ENCODE measurements at places on chromosomes 13 and 19.

DNA sequence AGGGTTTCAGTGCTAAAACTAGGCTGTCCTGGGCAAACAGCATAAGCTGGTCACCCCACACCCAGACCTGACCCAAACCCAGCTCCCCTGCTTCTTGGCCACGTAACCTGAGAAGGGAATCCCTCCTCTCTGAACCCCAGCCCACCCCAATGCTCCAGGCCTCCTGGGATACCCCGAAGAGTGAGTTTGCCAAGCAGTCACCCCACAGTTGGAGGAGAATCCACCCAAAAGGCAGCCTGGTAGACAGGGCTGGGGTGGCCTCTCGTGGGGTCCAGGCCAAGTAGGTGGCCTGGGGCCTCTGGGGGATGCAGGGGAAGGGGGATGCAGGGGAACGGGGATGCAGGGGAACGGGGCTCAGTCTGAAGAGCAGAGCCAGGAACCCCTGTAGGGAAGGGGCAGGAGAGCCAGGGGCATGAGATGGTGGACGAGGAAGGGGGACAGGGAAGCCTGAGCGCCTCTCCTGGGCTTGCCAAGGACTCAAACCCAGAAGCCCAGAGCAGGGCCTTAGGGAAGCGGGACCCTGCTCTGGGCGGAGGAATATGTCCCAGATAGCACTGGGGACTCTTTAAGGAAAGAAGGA is 2.8 kb downstream of the PPP1R12C start:
- H3K27me3 ChIP-seq, result no peaks in the 10 kb centered on the region
- DNase-seq, result no peak
- H3K27ac ChIP-seq, result no peak overlapping the region
- peak overlapping the region; percentile 58 for H3K4me3 ChIP-seq
- no peaks in the 10 kb centered on the region for H3K36me3 ChIP-seq

DNA sequence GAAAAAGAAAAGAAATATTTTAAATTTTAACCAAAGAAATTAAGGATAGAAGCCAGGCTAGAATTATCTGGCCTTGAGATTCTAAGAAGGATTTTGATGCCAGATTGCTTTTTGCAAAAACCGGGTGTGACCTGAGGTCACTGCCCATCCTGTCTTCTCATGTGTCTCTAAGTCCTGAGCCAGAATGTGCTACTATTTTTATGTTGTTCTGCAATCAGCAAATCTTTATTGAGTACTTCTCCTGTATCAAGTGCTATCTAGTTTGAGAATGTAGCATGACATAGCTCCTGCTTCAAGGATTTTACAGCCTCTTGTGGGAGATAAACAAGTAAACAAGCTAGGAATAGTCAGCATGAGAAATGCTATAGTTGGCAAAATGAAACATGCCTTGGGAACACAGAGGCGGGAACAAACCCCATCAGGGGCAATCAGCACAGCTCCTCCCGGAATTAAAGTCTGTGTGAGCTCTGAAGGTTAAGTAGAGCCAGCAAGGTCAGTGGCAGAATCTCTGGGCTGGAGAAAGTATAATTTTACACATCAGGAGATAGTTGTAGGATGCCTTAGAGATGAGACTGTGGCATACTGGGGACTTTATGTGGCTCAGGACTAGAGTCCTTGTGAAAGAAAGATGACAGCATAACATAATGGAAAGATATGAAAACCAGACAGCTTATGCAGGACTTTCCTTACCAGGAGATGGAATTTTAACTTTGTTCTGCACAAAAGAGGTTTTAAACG is 899.5 kb upstream of the SLC10A2 start:
- H3K4me1 ChIP-seq, result no peaks in the 10 kb centered on the region
- no peak for DNase-seq
- H3K27me3 ChIP-seq, result peaks cover 1% of the 10 kb centered on the region
- no peak overlapping the region for H3K4me3 ChIP-seq
- H3K27ac ChIP-seq, result no peak overlapping the region

DNA sequence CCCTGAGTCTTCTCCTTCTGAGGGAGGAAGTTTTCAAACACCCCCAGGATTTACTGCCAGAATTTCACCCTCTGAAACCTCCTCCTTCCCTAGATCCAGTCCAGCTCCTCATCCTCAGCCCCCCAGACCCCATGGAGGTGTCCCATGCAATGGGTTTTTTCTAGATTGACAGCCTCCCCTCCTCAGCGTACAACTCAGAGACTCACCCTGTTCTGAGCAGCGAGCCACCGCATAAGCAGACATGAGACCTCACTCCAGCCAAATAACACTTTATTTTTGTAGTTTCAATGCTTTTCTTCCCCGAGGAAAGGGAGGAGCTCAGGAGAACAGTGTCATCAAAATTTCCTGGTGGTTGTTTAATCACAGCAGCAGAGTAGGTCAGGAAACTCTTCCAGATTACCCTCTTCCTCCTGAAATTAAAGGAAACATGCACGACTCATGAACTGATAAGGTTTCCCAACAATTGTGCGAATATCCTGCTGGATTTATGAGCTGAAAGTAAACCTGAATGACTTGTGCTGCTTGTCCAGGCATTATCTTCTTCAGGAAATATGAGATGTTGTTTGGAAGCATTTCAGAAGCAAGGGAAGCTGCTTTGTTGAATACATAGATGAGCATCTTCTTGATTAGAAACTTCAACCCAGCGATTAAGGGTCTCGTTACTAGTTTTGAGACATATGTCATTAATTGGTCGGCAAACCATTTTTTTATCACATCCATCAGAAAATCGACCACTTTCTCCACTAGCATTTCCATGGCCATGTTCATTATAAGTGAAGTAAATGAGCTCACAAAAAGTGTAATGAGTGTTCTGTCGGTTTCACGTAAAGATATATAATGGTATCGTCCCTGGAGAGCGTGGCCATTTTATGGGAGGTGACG is 36.2 kb downstream of the ERICH4 start:
- H3K4me1 ChIP-seq, result no peaks in the 10 kb centered on the region
- no peak overlapping the region for H3K4me3 ChIP-seq
- H3K36me3 ChIP-seq, result no peaks in the 10 kb centered on the region

- peaks cover 97% of the 10 kb centered on the region for H3K4me1 ChIP-seq
- no peak overlapping the region for H3K4me3 ChIP-seq
- no peaks in the 10 kb centered on the region for H3K27me3 ChIP-seq
- H3K36me3 ChIP-seq, result no peaks in the 10 kb centered on the region
- no peak for DNase-seq
Observed at GRCh38 chr19:18499055-18499775, 22.7 kb downstream of the ELL start.

- no peak for DNase-seq
- H3K27ac ChIP-seq, result no peak overlapping the region
- peaks cover 80% of the 10 kb centered on the region for H3K27me3 ChIP-seq
- H3K36me3 ChIP-seq, result no peaks in the 10 kb centered on the region
- no peak overlapping the region for H3K4me3 ChIP-seq
Observed at GRCh38 chr13:77674852-77675251, 22.6 kb upstream of the SLAIN1 start.

DNA sequence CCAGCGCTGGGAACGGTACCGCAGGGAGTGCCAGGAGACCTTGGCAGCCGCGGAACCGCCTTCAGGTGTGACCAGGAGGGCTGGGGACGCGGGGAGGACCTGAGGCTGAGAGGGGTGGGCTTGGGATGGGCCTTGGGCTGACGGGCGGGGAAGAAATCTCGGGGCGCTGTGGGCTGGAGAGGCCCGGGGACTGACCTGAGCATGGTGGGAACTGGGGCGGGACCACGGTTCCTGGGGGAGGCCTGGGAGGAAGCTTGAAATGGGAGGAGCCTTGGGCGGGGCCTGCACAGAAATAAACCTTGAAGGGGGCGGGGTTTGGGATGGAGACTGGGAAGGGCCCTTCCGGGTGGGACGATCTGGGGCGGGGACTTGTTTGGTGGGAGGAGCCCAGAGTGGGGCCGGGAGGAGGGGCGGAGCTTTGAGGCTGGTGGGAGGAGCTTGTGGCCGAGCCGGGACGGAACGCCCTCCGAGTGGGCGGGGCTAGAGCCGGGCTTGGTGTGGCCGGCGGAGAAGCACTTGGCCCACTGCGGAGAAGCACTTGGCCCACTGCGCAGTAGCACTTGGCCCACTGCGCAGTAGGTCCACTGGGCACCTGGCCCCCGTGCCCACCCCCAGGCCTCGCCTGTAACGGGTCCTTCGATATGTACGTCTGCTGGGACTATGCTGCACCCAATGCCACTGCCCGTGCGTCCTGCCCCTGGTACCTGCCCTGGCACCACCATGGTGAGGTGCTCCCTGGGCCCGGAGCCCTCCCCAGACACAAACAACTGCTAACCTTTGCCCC is 2.8 kb downstream of the GIPR start:
- no peaks in the 10 kb centered on the region for H3K36me3 ChIP-seq
- peaks cover 33% of the 10 kb centered on the region for H3K4me1 ChIP-seq
- H3K4me3 ChIP-seq, result peak overlapping the region; percentile 88
- peak; percentile 61 for DNase-seq

- no peak overlapping the region for H3K4me3 ChIP-seq
- no peak overlapping the region for H3K27ac ChIP-seq
- H3K27me3 ChIP-seq, result no peaks in the 10 kb centered on the region
- no peaks in the 10 kb centered on the region for H3K4me1 ChIP-seq
Observed at GRCh38 chr13:103663996-103664395, 597.8 kb upstream of the SLC10A2 start.

DNA sequence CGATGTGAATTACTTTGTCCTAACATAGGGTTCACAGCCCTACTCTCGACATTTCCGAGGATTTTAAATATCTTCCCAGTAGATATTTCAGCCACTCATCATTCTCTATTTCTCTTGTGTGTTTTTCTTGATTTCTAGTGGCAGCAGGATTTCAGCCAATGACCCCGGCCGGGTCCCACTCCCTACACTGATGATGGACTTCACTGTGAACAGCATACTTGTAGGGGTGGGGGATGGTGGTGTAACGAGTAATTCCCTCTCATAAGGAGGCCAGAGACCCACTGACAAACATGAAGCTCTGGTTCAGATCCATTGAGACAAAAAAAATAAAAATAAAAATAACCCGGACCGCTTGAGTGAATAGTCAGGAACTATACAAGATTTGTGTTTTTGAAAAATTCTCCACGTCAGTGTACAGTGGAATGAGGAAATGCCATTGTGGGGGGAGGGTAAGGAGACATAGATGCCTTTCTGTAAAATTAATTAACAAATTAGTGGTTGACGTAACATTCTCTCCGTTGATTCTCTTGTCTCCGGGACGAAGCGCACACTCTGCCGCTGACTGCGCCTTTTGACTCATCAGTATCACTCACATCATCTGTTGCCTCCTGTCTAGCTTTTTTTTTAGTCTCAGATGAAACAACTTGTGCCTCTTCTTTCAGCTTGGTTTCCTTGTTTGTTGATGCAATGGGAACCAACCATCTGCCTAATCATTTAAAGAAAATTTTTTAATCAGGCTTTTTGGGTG is 48.8 kb upstream of the IRS2 start:
- H3K36me3 ChIP-seq, result peaks cover 6% of the 10 kb centered on the region
- H3K27me3 ChIP-seq, result peaks cover 37% of the 10 kb centered on the region
- DNase-seq, result no peak

DNA sequence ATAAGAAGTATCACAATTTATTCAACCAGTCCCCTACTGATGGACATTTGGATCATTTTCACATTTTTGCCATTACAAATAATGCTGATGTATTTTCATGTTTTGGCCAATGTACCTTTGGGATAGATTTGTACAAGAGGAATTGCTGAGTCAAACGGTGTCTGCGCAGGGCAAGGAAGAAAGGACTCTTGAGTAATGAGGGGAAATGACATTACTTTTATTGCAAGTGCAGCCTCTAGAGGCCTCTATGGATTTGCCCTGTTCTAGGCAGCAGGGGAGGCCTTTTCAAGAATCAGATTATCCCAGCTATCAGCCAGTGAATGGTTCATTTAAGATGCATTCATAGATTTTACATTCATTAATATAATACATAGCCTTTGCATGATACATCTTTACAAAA is 32.9 kb upstream of the GTF3A start:
- H3K4me3 ChIP-seq, result no peak overlapping the region
- no peaks in the 10 kb centered on the region for H3K36me3 ChIP-seq
- H3K27me3 ChIP-seq, result no peaks in the 10 kb centered on the region
- no peak for DNase-seq
- H3K27ac ChIP-seq, result no peak overlapping the region
- peaks cover 3% of the 10 kb centered on the region for H3K4me1 ChIP-seq

DNA sequence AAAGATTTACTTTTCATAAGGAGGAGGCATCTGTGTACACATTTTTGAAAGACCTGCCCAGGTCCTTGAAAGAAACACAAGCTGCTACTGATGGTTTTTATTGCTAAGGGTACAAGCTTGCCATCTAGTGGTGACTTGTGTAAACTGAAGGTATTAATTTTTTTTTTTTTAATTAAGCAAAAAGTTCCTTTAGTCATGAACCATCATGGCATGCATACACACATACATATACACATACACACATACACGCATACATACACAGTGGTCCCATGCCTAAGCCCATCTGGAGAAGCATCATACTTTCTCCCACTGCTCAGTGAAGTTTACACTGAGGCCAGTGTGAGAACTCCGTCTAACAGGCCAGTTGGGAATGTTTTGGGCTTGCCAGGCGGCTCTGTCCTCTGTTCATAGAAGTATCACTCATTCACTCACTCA is 312.5 kb downstream of the DCLK1 start:
- DNase-seq, result no peak
- no peak overlapping the region for H3K4me3 ChIP-seq
- no peaks in the 10 kb centered on the region for H3K36me3 ChIP-seq

GRCh38 chr19:1307755-1308303 is 22.2 kb downstream of the EFNA2 start:
- no peak overlapping the region for H3K4me3 ChIP-seq
- no peaks in the 10 kb centered on the region for H3K4me1 ChIP-seq
- no peaks in the 10 kb centered on the region for H3K36me3 ChIP-seq
- DNase-seq, result no peak
- no peak overlapping the region for H3K27ac ChIP-seq

DNA sequence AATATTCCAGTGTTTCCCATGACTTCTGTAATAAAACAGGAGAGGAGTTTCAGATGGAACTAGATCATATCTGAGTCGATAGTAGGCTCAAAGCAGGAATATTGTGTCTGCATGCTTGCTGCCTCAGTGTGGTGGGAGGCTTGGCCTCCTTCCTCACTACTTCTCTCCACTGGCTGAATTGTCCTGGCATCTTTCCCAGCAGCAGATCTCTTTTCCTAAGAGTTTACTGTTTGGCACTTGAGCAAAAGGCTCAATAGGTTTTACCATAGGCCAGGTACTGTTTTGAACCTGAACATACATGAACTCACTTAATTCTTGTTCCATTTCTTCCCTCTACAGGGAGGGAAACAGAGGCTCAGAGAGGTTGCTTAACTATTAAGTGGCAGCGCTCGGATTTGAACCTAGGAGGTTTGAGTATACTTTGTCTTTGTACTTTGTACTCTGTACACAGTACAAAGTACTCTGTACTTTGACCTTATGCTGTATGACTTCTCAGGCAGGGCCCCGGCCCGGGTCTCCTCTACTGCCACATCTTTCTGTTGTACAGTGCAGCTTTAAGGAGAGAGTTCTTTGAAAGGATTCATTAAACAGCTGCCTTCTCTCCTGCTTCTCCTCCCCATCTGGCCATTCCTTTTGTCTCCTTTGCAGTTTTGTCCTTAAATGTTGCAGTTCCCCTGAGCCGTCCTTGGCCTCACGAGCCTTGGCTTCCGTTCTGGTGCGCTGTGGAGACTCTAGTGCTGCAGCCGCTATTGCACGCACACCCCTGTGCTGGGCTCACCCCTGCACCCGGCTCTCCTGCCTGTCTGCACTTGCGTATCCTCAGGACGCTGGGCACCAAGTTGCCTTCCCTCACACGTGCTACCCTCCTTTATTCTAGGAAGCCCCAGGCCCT is 8.1 kb downstream of the B3GLCT start:
- H3K27me3 ChIP-seq, result no peaks in the 10 kb centered on the region
- H3K27ac ChIP-seq, result no peak overlapping the region
- H3K4me1 ChIP-seq, result peaks cover 23% of the 10 kb centered on the region
- no peaks in the 10 kb centered on the region for H3K36me3 ChIP-seq

- DNase-seq, result peak; percentile 91
- no peaks in the 10 kb centered on the region for H3K36me3 ChIP-seq
Observed at GRCh38 chr19:10085641-10086590, at the start of gene SHFL. Gene SHFL, plus strand, starts transcription at chr19:10086317. Its CDS starts 111 bp downstream, at chr19:10086428.
